ENCODE measurements at places on chromosomes 4 and X. TPM values are rescaled to one million over a fixed set of nuclear protein-coding genes. Genes with fewer than 3 reads are reported as not detected.

Gene GCNA
- total RNA-seq: 4.5 TPM

- DNase-seq: no peak
- H3K4me1 ChIP-seq: no peaks in the 10 kb centered on the region
- no peak overlapping the region for H3K27ac ChIP-seq
- H3K27me3 ChIP-seq: no peaks in the 10 kb centered on the region
- no peak overlapping the region for H3K4me3 ChIP-seq
- no peaks in the 10 kb centered on the region for H3K36me3 ChIP-seq
Observed at GRCh38 chrX:112067601-112068000, 15.0 kb downstream of the TRPC5 start.

- H3K27me3 ChIP-seq: no peaks in the 10 kb centered on the region
- no peaks in the 10 kb centered on the region for H3K36me3 ChIP-seq
- H3K4me3 ChIP-seq: no peak overlapping the region
- no peaks in the 10 kb centered on the region for H3K4me1 ChIP-seq
Observed at GRCh38 chrX:94908171-94908570, 1234.2 kb downstream of the FAM133A start.

DNA sequence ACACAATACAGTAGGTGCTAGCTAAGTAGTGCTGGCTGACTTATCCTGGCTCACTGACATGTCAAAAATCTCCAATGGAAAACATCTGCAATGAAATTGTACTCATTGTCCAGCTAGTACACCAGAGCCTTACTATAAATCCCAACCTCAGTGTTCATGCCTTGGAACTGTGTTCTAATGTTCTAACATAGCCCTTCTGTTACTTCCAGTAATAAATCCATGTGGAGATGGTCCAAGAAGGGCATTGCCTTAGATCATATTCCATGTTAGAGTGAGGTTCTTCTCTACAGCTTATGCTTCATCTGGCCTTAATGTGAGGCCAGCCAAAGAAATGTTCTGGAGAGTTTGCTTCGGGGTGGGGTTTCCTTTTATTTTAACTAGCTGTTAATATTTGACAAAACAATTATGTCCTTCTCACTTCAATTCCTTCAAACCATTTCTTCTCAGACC, 25.1 kb downstream of the ENOX2 start:
- H3K27me3 ChIP-seq: no peaks in the 10 kb centered on the region
- no peaks in the 10 kb centered on the region for H3K36me3 ChIP-seq
- no peak for DNase-seq
- no peak overlapping the region for H3K4me3 ChIP-seq

Data from sigmoid colon (tissue), 7 donors.